ENCODE measurements at places on chromosomes 13 and 19.

DNA sequence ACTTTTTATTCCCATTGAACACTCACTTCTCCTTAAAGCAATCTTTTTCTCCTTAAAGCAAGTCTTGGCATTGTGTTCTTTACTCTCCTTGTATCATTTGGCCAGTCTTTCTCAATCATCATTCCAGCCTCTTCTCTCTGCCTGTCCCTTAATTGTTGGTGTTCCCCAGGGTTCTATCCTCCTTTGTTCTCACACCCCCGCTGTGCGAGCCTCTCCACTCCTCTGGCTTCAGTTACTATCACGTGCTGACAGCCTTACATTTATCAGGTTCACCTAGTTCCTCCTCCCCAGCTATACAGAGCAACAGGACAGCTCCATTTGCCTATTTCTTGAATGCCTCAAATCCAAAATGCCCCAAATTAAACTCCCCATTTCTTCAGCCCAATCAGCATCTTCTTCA lies 24.6 kb downstream of the CYSLTR2 start:
- no peak for DNase-seq

DNA sequence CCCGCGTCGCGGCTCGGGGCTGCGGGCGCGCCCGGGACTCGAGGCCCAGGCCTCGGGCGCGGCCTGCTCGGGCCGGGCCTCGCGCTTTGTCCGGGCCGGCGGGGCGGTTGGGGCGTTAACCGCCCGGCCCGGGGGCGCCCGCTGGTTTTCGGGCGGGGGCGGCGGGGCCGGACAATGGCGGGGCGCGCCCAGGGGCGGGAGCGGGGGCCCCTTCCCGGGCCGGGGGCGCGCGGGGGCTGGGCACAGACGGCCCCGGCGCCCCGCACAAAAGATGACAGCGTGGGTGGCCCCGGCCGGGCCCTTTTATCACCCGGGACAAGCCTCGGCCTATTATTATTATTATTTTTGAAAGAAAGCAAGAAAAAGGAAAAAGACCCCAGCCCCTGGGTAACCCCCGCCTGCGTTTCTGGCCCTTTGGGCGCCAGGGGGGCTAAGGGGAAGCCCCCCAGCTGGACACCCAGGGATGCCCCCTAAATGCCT lies 419 bp downstream of the KDM4B start:
- no peak for DNase-seq

DNA sequence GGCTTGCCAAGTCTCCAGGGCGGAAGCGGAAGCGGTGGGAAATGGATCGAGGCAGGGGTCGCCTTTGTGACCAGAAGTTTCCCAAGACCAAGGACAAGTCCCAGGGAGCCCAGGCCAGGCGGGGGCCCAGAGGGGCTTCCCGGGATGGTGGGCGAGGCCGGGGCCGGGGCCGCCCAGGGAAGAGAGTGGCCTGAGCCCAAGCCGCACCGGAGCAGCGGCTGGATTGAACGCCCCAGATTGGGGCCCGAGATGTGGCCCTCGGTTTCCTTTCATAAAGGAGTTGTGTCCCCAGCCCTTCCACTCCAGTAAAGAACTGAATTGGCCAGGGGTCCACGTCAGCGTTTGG lies 548 bp upstream of the P2RY11 start:
- DNase-seq, result no peak

DNA sequence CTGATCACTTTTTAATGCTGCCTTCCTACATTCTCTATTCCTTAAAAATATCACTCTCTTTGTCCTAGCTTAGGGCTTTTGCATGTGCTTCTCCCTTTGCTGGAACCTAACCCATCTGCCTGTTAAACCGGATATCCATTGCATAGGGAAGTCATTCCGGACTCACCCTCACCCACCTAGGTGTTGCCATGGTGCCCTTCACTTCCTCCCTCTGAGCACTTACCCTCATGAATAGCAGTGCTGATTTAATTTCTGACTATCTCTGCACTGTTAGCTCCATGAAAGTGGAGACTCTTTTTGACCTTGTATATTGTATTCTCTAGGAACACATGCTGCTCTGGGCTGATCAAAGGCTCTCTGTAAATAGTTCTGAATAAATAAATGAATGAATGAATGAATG lies 401.9 kb downstream of the PCDH20 start:
- DNase-seq, result no peak

- DNase-seq, result peak; percentile 76
Observed at GRCh38 chr13:85806553-85807175, 7.4 kb upstream of the SLITRK6 start.

DNA sequence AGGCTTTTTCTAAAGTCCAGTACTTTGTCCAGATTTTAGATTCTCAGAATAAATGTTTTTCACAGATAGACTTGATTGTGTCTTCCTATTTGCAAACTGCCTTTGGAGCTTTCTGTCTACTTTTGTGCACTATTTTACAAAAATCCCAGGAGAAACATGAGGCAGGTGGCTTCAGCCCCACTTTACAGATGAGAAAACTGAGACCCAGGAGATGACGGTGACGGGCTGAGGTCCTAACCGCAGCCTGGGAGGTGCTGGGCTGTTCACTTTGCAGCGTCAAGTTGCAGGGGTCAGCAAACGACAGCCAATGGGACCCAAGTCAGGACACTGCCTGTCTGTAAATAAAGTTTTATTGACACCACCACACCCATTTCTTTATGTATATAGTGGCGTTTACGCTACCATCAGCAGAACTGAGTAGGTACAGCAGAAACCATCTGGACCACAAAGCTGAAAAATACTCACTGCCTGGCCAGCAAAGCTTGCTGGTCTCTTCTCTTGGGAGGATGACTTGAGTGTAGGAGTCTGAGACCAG lies 6.8 kb upstream of the KDM4B start:
- no peak for DNase-seq

GRCh38 chr19:49168421-49168820 lies 10.8 kb downstream of the TRPM4 start:
- no peak for DNase-seq

- no peak for DNase-seq
Observed at GRCh38 chr13:98848746-98849145, 96.3 kb upstream of the SLC15A1 start.

GRCh38 chr19:17755443-17755890 lies 4.2 kb downstream of the FCHO1 start:
- no peak for DNase-seq

- no peak for DNase-seq
Observed at GRCh38 chr13:46995874-46996273, 99.0 kb upstream of the HTR2A start.

- no peak for DNase-seq
Observed at GRCh38 chr19:40510526-40511115, 43.8 kb downstream of the SPTBN4 start.

DNA sequence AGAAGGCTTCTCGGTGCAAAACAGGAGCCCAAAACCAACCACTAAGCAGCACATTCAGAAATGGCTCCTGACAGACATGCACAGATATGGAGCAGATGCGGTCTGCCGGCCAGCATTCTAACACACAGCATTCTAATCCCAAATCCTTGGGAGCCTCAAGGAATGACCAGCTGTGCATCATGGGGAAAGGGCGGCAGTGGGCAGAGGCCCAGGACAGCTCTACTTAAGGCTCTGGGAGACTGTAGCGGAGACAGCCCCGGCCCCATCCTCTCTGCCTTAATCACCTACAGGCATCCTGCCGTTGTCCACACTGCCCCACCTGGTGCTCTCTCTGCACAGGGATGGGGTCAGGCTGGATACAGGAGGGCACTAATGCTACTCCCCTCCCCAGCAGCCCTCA lies 1016.0 kb downstream of the UQCRFS1 start:
- no peak for DNase-seq

- no peak for DNase-seq
Observed at GRCh38 chr13:33739254-33739653, 78.7 kb upstream of the RFC3 start.

DNA sequence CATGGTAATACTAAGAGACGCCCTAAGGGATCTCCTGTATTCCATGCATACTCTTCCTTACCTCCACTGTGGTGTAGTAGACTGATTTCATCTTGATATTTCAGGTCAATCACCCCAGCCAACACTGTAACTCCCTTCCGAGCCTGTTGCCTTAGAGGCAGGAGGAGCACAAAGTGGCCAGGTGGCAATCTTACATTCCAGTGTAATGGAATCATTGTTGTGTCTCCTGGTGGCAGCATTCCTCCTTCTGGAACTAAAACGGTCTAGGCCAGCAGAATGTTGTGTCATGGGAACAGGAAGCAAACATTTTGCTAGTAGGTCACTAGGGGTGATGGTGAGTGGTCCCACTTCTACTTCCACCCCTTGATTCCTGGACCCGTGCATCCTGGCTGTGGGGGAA lies 405.7 kb upstream of the SLC10A2 start:
- no peak for DNase-seq

GRCh38 chr13:81779876-81780275 lies 1439.0 kb upstream of the SPRY2 start:
- no peak for DNase-seq

DNA sequence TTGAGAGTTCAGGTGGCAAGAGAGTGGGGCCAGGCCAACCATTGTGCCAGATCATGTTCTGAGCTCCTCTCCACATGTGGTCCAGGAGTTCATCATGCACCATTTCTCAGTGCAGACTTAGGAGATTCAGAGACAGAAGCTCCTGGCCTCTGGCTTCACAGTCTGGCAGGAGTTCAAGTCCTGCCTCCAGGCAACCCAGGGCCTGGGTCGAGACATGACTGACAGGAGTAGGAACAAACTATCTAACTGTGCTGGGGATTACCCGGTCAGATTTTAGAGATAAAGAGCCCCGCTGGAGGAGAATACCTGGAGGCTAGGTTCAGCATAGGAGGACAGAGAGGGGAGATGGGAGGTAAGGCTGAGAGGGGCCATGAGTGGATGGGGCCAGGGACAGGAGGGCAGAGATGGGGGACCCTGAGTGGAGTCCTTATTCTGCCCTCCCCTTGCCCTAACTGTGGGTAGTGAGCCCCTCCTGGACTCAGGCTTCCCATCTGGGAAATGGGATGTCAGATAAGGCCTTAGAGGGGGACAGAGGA lies 906 bp upstream of the CYP4F11 start:
- DNase-seq, result no peak

- peak; percentile 93 for DNase-seq
Observed at GRCh38 chr19:46859637-46860124, 1.1 kb upstream of the ARHGAP35 start.

DNA sequence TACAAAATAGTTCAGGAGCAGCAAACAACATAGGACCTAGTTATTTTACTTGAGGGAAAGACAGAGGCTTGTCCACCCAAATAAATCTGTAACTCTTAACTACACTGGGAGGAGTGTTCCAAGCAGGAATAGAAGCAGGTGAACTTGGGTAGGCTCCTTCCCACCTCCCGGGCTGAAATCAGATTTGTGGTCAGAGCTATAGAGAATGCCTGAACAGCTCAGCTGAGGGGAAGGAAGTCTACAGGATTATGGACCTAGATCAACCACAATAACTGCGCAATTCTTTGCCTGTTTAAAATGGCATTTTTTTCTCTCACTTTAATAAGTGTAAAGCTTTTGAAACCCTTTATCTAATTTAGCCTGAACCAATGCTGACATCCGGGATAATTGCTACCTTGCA lies 73.5 kb upstream of the IRS2 start:
- no peak for DNase-seq

DNA sequence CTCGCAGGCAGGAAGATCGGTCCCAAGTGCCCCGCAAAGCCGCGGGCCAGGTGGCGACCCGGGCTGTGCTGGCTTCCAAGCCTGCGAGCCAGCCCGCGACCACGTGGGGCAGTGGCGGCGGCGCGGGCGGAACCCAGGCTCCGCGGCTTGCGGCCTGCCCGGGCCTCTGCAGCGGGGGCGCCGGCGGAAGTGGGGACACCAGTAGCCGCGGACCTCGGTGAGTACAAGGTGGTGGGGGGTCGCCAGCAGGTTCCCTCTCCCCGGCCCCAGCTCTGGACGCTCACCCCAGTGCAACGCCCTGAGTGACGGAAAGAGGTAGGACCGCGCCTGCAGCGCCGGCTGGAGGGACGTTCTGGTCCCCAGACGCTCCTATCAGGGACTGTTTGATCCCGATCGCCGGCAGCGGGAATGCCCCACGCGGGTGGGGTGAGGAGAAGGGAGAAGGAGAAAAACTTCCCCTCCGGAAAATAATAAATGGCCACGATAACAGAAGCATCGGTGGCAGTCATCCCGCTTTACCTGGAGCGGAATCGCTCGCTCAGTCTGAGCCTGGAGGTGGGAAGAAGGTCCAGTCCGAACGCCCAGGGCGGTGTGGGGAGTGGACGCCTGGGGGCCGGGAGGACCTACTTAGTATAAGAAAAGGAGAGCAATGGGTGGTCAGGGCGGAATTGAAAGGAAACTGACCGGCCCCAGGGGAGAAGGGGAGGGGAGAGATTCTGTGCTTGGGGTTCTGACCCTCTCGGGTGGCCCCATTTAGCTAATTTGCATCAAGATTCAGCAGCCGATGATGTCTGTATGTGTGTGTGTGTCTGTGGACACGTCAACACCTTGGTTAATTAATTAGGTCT lies at the start of gene GEMIN7:
Gene GEMIN7, plus strand, starts transcription at position 198 of the 848 bp plus-strand sequence. CDS start 10,855 bp downstream, outside the sequence.
- peak; percentile 95 for DNase-seq

GRCh38 chr13:33940898-33941297 lies 122.9 kb downstream of the RFC3 start:
- DNase-seq, result no peak

DNA sequence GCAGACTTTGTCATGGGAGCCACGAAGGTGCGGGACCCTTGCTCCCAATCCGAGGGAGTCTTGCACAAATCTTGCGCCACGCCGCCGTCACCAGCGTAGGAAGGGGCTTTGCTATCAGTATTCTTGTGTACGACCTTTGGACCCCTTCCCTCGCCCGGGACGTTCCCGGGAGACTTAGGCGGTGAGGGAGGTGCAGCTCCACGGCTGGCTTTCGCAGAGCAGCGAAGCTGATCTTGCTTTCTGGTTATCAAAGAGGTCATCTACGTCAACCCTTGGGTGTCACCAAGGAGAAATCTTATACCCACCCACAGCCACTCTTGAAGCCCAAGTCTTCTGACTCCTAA lies 583 bp downstream of the TECR start:
- peak; percentile 53 for DNase-seq

- no peak for DNase-seq
Observed at GRCh38 chr13:99389520-99390304, 82.5 kb upstream of the GPR183 start.

DNA sequence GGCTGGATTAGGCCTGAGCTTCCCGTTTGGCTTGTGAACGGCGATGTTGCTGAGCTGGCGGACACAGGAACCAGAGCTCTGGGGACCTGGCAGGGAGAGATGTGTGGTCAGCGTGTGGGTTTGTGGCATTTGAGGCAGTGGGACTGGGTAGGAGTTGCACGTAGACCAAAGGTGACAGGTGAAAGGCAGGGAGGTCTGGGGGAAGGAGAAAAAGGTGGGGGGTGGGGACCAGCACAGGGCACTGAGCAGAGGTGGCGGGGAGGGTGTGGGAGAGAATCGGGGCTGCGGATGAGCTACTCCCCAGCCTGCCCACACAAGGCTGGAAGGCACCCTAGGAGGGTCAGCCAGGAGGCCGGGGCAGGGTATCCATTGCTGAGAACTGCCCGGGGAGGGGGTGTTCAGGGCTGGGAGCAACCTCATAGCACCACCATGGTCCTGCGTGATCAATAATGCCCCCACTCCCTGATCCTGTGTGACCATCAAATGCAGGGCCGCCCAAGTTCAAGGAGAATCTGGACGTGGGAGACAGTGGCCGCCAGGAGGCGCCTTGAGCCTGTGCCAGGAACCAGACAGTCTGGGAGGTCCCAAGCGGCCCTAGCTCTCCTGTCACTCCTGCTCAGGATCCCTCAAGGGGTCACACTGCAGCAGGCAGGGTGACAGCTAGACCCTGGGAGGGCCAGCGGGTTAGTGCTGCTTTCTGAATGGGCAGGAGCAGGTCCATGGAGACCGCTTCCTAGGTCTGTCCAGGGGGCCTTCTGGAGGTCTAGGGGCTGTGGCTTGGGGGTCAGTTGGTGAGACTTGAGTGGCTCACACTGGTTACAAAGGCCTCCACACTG lies 12.8 kb upstream of the SELENOW start:
- DNase-seq, result peak; percentile 75

GRCh38 chr19:40411125-40411842 lies 1.9 kb downstream of the PRX start:
- no peak for DNase-seq
